AG09309 (cell line): ENCODE measurements at places on chromosomes 4 and X.

GRCh38 chr4:3831529-3832150, 65.5 kb downstream of the ADRA2C start:
- no peak for DNase-seq

GRCh38 chr4:57605376-57605775, 495.2 kb upstream of the IGFBP7 start:
- no peak for DNase-seq

GRCh38 chr4:113998531-113998930, 19.1 kb upstream of the ARSJ start:
- DNase-seq = no peak

DNA sequence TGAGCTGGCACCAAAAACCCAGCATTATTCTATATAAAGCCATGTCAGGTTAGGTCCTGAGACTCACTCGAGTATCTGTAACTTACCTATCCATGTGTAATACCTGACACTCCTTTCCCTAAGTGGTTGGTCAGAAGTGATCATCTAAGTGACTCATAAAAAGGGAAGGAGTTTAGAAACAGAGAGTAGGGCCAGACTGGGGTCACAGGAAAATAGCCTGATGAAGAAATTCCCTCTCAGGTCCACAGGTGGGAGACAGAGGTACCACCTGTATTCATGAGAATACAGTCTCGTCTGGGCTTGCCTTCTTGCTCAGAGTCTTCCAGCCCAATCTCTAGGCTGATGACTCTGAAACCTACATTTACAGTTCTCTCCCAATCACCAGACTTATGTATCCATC, 161.8 kb upstream of the MAP3K15 start:
- DNase-seq = no peak

GRCh38 chr4:4560136-4560535, 18.3 kb upstream of the STX18 start:
- DNase-seq = no peak

- DNase-seq = no peak
Observed at GRCh38 chr4:5330339-5330989, 279.2 kb downstream of the STK32B start.

GRCh38 chr4:92120810-92121498, 182.8 kb upstream of the GRID2 start:
- no peak for DNase-seq

- DNase-seq = no peak
Observed at GRCh38 chrX:41014776-41015360, 70.4 kb upstream of the USP9X start.

DNA sequence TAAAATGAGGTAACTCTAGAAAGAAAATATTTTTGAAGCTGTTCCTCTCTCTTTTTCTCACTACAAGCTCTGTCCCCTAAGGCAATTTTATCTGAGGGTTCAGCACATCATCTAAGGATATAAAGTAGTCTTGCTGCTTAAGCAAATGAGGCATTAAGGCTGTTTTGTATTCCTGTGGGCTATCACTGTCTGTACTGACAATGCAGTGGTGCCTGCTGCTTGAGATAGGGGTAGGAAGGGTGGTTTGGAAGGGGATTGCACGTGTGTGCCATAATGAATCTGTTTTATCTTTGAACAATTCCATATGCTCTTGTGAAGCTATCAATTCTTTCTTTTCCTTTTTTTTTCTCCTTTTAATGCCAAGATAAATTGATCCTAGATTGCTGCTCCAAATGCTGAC, 128.0 kb upstream of the ATOH1 start:
- no peak for DNase-seq

DNA sequence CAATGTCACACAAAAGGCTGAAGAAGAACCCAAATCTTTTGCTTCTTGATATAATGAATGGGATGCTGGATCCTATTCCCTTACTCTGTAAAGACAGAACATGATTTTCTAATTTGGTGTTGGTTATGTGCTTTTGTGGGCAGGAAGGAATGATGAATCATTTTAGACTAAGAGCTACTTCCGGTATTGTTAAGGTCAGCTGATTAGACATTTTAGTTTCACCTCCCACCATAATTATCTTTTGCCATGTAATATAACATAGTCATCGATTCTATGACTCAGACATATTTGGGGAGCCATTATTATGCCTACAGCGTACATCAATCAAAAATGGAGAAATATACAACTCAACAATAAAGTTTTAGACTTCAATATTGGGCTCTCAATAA, 265.3 kb downstream of the ZNF674 start:
- DNase-seq = no peak

GRCh38 chrX:45781901-45782553, 581.4 kb upstream of the DIPK2B start:
- no peak for DNase-seq

DNA sequence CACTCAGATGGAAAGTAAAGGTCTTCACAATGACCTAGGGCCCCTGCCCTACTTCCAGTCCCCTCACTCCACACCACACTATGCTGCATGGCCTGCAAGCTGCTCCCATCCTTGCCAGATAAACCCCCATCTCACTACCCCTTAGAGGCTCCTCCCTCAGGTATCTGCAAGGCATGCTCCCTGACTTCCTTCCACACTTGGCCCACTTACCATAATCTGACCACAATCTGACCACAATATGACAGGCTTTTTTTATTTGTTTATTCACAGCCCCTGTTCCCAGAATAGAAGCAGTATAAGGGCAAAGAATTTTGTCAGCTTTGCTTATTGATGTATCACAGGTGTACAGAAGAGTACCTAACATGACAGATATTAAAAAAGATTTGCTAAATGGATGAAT, 124.7 kb downstream of the CAMK2D start:
- DNase-seq = no peak

- DNase-seq = no peak
Observed at GRCh38 chrX:48961585-48962091, 4.2 kb upstream of the OTUD5 start.

DNA sequence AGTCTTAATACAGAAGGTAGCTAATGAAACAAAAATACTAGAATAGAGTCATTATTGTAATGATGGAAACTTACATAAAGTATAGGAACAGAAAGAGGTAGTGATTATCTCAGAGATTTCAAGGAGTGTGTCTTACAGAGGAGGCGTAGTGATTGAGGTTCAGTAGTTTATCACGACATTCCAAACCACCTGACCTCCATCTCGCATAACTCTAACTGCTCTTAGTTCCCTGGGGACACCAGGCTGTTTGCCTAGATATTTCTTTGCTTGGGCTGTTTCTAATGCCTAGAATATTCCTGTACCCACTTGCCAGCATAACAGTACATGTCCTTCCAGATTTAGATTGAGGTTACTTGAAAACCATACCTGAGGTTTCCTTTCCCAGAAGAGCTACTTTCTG, 29.1 kb downstream of the STAG2 start:
- DNase-seq = no peak

- no peak for DNase-seq
Observed at GRCh38 chrX:37754516-37754915, 25.3 kb upstream of the CYBB start.

GRCh38 chr4:140858897-140859296, 102.7 kb upstream of the TBC1D9 start:
- no peak for DNase-seq

DNA sequence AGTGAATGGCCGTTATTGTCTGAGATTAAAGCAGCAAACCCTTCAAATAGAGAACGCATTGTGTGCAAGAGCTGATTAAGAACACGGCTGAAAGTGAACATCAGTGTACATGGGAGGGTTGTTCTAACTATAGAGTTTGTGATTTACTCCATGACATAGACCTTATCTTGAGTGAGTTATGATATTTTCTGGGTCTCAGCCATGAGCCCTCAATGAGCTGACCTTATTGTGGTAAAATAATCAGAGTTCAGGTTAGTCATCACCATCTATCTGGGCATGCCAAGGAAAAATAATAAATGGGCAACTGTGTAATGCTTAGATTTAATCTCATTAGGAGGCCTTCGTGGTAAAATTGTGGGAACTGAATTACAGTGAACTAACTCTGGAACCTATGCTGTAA, 33.2 kb upstream of the CLDN24 start:
- DNase-seq = peak; percentile 74

DNA sequence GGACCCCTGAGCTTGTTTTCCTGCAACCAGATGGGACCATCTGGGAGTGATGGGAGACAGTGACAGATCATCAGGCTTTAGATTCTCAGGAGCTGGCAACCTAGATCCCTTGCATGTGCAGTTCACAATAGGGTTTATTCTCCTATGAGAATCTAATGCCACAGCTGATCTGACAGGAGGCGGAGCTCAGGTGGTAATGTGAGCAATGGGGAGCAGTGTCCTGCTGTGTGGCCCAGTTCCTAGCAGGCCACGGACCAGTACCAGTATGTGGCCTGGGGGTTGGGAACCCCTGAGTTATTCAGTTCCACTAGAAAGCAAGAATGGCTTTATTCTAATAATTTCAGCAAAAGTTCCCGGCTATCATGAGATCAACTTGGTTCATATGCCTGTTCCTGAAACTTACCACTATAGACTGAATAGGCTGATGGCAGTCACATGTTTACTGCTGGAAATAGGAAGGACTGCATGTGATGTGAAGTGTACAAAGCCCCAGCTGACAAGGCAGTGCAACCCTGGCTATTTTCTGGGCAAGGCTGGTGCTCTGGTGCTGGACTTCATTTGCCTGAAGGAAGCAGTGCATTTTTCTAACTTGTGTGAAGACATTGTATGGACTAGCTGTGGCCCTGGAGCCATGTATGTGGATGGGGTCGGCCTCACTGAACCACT, 107.2 kb downstream of the SPRY1 start:
- DNase-seq = no peak

DNA sequence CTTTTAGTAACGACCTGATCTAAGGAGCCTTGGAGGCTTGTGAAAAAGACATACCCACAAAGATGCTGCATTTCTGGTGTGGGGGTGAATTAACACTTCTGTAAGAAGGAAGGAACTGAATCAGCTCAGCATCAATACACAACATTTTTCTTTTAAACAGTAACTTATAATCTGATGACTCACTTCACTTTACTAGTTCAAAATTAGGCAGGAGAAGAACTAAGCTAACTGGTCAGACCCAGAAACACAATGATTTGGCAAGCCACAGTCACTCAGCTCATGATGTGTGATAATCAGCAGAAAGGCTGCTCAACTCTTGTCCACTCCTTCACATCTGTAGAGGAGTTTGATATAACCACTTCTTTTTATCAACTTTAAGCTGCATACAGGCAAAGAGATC, 4.6 kb downstream of the MMAA start:
- DNase-seq = peak; percentile 25

DNA sequence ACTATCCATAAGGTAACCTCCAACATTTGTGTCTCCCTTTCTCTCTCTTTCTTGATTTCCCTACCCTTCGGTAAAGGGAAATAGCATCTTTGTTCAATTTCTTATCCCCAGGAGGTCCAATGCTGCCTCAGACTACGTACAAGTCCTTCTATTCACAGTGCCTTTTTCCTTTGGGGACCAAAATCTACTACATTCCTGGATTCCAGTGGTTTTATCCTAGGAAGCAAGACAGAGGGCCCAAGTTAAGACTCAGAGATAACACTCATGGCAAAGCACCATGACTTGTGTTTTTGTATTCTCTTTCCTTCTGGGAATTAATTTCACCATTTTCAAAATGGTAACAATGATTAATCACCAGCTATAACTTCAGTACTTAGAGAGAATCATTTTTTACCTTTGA, 10.6 kb downstream of the G3BP2 start:
- no peak for DNase-seq

- DNase-seq = no peak
Observed at GRCh38 chr4:155769090-155769489, 10.3 kb downstream of the GUCY1B1 start.

DNA sequence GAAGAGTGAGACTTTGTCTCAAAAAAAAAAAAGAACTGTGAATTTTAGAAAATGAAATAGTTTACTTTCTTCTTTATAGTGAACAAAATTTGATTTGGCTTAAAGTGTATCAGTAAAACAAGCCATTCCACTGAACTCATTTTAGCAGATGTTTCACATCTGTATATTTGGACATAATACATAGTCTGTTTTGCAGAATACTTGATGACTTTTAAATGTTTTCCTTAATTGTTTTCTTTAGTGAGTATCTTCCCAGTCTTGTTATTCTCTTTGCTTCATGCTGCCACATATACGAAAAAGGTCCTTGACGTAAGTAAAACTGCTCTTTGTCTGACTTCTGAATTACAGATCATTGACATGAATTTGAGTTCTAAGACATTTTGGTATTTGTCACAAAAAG, 8.3 kb downstream of the TMEM33 start:
- DNase-seq = no peak

DNA sequence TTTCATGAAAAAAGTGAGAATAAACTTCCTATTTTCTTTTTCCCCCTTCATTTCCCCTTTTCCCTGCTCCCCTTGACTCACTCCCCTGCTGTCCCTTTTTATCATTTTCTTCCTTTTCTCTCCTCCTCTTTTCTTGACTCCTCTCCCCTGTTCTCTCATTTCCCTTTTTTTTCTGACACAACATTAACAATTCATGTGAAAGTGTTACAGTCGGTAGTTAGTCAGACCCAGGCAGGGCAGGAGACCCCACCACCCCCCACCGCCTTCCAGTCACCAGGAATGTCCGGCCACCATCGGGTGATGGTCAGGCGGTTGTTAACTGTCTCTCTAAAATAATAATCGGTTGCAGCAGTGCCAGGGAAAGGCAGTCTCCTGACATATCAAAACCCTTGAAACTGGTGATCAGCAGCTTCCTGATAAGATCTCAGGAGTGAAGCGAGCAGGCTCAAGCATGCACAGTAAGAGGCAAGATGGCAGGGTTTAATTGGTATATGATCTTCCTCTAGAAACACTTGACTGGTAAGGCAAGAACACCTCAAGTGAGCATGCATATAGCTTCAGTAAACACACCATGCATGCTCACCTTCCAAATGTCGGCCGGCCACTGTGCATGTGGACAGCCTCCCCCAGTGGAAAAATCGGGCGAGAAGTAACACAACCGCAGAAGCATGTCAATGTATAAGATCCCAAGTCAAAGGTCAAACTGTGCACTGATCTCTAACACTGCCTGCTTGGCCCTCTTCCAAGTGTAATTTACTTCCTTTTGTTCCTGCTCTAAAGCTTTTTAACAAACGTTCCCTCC, 191.4 kb downstream of the NDST4 start:
- no peak for DNase-seq

GRCh38 chr4:3479358-3480101, 16.4 kb downstream of the DOK7 start:
- no peak for DNase-seq

- DNase-seq = peak; percentile 71
Observed at GRCh38 chrX:129931411-129932015, 25.5 kb downstream of the UTP14A start.

DNA sequence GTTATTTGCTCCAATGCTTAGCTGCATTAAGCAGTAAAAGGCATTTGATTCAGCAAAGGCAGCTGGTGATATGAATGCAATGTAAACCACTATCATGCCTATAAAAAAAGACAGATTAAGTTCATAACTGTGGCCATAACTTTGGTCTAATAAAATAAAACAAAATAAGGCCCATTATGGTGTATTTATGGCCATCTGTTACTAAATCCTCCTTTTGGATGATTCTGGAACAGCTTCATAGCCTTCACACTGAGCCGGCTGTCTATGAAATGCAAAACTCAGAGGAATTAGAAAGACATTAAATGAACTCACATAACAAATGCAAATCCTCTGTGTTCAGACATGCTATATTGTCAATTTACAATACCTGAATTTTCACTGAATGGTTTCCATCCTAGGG, 223.7 kb upstream of the FAT4 start:
- DNase-seq = peak; percentile 54

- DNase-seq = peak; percentile 57
Observed at GRCh38 chrX:44012484-44013096, 39.4 kb upstream of the NDP start.
